ENCODE measurements at places on chromosomes 5 and 9.

DNA sequence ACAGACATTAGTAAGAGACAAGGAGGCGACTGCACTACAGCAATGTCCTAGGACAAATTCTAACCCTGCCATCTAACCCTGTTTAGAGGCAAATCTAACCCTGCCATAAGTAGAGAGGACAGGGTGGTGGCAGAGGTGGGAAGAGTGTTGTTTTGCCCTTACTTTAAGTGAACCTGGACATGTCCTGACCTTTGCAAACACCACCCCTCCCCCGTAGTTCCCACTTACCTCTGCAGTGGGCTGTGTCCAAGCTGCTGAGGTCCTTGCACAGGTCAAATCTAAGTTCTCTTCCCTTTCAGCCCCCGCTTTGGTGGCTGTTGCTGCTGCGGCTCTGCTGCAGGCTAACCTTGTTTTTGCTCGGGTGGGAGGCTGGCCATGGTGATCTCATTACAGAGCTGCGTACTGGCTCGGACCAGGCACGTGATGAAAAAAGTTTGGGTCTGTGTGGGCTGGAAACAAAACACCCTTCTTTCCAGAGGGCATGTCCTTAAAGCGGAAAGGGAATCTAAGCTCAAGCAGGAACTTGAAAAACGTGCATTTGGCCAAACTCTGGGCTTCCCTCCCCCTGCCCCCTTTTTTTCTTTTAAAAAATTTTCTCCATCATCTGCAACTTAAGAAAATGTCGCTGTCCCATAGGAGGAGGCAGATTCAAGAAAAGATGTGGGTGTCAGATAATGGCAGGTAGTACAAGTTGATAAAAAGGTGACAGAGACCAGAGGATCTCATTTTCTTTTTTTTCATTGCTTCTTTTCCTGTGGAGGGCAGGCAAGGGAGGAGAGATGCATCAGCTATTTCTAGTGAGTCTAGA lies at the start of gene FAXDC2:
FAXDC2 (minus strand) TSS at position 349 of the 808 bp plus-strand sequence. CDS start 12,425 bp downstream, outside the sequence.
- DNase-seq = no peak

DNA sequence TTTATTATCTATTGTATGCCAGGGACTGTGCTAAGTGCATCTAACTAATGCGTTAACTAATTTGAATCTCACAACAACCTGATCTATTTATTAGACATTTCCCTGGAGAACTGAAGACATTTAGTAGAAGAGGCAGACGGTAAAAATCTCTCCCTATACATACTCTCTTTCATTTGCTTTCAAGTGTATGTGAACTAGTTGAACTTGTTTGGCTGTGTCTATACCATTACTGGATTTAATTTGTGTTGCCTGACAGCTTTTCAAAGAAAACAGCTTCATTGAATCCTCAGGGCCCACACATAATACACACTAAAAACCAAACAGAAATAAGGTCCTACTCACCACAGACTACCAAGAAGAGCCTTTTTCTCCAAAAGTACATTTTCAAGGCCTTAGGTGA lies 133.6 kb upstream of the NR3C1 start:
- no peak for DNase-seq

GRCh38 chr5:169875731-169876130 lies 104.6 kb downstream of the INSYN2B start:
- DNase-seq = no peak

DNA sequence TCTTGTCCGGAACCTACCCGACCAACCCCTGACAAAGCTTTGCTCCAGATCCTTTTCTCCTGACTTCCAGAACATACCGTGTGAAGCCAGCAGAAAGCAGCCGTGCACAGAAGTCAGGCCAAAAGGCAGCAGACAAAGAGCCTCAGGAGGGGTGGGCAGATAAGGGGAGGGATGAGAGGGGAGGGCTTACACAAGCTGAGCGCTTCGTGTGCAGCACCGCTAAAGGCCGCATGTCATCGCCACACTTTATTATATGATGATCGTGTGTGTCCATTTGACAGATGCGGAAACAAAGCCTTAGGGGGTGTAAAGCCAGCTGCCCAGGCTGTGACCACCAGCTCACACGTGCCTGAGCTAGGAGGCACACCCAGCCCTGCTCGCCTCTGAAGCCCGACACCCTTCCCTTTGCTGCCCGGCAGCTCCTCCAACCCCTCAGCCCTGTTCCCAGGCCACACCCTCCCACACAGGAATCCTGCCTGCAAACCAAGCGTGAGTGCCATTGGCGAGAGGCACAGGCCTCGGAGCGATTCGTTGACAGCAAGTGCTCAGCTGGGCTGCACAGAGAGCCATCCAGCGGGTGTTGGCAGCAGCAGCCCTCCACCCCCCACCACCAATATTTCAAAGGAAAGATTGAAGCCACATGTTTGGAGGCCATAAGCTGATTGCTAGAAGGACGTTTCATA lies 170.5 kb upstream of the SMIM23 start:
- no peak for DNase-seq

DNA sequence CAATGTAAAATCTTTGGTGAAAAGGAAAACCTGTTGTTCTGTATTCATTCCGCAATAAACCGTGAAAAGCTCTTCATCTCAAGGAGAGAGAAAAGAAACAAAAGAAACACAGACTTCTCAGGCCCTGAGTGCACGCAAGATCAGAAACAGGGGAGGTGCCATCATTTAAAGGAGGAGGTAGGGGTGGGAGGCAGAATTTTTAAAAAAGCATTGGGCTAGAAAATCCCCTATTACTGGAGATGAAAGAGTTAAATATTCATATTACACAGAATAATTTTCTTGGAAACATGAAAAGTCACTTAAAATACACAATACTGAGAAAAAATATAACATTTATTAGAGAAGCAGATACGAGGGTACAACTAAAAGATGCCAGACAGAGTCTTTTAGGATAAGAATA lies 56.3 kb downstream of the USP20 start:
- DNase-seq = no peak

DNA sequence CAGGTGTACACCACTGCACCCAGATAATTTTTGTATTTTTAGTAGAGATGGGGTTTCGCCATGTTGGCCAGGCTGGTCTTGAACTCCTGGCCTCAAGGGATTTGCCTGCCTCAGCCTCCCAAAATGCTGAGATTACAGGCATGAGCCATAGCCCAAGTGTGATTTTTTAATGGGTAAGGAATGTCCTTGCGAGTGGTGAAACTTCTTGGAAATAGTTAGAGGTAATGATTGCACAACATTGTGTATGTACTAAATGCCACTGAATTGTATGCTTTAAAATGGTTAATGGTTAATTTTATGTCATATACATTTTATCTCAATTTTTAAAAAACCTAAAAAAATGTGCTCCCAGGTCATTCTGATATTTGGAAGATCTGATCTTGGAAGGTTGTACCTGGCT lies 59.9 kb upstream of the IL6ST start:
- DNase-seq = no peak

GRCh38 chr9:75941066-75941465 lies 50.6 kb downstream of the PCSK5 start:
- DNase-seq = no peak

- DNase-seq = no peak
Observed at GRCh38 chr5:158058208-158059120, 199.5 kb upstream of the CLINT1 start.

- DNase-seq = no peak
Observed at GRCh38 chr9:101650142-101650541, 55.4 kb upstream of the PPP3R2 start.

DNA sequence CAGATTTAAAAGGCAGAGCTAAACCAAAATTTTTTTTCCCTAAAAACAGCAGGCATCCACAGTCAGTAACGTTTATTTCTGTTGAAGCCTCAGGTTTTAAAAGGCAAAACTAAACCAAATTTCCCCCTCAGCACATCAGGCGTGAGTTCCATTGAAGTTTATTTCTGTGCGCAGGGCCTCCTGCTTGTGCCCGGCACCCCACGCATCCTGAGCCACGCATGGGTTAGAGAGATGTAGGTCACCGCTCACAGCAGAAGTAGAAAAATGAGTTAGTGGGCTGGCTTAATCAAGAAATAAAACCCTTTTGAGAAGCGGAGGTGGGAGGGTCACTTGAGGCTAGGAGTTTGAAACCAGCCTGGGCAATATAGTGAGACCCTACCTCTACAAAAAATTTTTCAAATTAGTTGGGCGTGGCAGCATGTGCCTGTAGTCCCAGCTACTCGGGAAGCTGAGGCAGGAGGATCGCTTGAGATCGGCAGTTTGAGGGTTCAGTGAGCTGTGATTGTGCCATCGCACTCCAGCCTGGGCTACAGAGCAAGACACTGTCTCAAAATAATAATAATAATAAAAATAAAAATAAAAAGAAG lies 75.6 kb upstream of the SPIN1 start:
- no peak for DNase-seq

- DNase-seq = no peak
Observed at GRCh38 chr9:91195372-91196012, 166.2 kb downstream of the AUH start.

GRCh38 chr5:56496581-56497063 lies 263.5 kb upstream of the ANKRD55 start:
- no peak for DNase-seq

GRCh38 chr5:173664154-173664526 lies 47.7 kb upstream of the BOD1 start:
- DNase-seq = no peak

DNA sequence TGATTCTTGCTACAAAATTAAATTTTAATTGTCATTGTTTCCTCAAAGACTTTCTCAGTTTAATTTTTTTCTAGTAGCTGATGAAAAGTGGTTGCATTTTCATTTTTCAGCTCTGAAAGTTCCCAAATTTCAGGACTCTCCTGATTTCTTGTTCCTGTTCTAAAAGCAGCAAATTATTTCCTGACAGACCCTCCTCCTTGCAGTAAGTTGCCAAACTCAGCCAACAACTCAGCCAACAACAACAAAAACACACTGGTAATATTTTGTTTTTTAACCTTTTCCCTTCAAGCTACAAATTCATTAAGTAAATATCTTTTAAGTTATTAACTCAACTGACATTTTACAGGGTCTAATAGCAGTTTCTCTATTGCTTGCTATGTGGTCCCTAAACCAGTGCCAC lies 487.8 kb upstream of the NUDT12 start:
- DNase-seq = no peak

DNA sequence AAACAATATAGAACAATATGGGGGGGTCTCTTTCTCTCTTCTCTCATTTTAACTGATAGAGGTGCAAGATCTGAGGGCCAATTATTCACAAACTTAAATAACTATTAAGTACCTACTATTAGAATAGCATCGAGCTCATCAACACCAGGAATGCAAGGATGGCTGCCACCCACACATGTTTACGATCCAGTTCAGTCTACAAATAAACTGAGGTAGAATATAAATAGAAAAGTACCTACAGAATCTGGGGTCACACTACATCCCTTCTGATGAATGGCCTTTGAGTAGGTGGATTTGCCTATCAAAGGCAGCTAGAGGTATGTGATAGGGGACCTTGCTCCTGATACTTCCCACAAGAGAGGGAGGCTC lies 91.8 kb upstream of the ZNF366 start:
- DNase-seq = no peak

- no peak for DNase-seq
Observed at GRCh38 chr9:22206833-22207232, 197.7 kb upstream of the CDKN2B start.

GRCh38 chr5:7209658-7210057 lies 186.3 kb upstream of the ADCY2 start:
- no peak for DNase-seq

DNA sequence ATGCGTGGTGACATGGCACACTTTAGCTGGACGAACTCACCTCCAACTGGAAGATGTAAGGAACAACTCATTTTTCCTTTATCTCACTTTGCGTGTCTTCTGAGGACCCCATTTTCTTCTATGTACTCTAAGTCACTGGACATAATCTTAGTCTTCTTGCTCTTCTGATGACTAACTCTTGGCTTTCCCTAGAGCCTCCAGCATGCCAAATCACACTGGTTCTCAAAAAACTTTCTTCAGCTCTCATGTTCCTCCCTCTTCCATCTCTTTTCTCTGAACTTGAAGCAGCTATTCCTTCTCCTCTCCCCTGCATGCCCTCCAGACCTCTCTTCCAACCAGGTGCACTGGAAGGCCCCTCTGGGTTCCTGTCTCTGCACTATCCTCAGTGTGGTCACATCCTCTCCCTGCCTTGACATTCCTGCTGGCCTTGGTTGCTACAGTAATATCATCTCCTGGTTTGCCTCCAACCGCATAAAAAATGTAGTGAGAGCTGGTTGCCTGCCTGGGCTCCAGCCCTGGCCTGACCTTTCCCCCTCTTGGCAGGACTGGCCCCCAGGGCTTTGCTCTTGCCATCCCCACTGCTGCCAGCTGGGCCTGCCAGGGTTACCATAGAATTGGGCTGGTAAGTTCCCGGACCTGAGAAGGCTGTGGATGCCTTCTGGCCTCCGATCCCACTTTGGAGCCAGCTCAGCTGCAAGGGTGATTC lies 44.8 kb upstream of the BNC2 start:
- DNase-seq = no peak

GRCh38 chr5:36407396-36407795 lies 105.7 kb upstream of the RANBP3L start:
- no peak for DNase-seq

GRCh38 chr5:119537704-119538103 lies 85.4 kb downstream of the HSD17B4 start:
- no peak for DNase-seq

DNA sequence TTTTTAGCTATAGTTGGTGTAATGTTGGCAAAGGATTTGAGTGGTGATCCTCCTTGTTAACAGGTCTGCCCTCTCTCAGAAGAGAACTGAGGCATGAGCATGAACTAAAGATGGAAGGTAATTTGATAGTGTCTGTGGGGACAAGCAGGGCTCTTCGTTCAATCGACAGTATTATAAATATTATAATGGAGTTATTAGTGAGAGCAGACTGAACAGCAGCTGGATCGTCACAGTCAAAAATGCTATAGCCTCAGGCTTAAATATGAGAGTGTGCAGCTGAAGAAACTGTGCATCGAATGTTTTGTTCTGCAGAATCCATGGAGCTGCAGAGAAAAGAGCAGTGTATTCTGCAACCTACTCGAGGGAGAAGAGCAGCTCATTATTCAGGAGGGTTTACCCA lies 757.3 kb downstream of the DNAH5 start:
- DNase-seq = no peak

- no peak for DNase-seq
Observed at GRCh38 chr9:89988458-89988857, 383.6 kb downstream of the GADD45G start.

DNA sequence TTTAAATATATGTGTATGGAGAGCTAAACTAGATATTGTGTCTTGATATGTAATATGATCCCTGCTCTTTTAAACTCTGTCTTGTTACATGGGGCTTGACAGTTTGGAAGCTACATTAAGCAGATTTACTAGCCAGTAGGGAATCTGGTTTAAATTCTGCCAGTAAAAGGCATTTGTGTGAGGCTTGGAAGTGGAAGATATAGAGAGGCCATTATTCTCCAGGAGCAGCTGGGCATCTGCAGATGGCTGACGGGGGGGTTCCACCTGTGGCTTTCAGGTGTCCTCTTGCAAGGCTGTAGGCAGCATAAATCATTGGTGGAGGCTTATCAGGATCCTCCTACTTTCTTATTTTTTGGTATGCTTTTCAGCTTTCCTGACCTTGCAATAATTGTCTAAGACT lies 179.1 kb upstream of the FBXL7 start:
- no peak for DNase-seq

DNA sequence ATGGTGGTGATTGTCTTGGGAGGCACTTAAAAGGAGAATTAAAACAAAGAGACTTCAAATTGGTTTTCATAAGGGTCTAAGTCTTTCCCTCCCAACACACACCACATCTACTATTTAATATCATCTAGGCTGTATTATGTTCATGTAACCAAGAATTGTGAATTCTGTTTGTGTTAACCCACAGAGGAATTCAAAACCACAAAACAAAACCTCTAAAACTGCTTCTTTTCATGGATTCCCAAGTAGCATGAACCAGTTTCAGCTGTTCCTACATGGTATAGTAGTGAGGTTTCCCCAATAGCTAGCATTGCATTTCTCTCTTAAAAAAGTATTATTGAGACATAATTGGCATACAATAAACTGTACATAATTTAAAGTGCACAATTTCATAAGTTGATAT lies 283.8 kb downstream of the CD180 start:
- no peak for DNase-seq
